ENCODE measurements at places on chromosomes 4 and X.

DNA sequence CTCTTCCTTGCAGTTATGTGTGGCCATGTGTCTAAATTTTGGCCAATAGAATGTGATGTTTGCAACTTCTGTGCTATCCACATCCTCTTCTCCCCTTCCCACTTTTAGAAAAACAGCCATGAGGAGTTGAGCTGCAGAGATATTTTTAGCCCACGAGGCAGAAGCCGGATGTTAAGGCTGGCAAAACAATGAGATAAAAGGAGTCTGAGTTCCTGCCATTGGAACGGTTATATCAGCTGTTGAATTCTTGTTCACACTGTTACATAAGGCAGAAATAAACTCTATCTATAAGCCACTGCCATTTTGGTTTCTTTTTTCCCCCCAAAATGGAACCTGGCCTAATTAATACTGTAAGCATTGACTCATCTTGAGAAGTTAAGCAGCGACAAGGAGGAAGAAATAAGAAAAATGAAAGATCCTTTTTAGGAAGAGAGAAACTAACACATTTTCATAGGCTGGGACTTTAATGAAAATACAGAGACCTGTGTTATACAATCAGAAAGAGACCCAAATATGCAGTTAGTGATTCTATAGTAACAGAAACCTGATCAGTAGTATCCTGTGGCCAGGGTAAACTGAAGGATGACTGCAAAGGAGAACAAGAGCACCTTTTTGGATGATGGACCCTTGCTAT, 200.5 kb downstream of the INPP4B start:
- DNase-seq, result no peak

DNA sequence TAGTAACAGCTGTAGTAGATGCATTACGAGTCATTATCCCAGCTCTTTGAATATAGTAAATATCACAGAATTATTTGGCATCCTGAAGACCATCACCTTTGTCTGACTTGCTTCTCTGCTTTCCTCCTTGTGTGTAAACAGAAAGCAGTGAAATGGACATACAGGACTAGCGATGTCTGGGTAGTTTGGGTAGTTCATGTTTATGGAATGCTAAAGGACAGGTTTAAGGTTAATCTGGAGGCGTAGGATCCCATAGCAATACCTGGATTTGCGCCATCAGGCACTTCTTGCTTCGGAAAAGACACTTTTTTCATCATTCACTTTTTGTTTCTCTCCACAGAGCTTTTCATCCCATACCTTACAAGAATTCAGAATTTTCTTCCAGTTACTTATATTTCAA, 232.2 kb downstream of the GPAT3 start:
- DNase-seq, result no peak

DNA sequence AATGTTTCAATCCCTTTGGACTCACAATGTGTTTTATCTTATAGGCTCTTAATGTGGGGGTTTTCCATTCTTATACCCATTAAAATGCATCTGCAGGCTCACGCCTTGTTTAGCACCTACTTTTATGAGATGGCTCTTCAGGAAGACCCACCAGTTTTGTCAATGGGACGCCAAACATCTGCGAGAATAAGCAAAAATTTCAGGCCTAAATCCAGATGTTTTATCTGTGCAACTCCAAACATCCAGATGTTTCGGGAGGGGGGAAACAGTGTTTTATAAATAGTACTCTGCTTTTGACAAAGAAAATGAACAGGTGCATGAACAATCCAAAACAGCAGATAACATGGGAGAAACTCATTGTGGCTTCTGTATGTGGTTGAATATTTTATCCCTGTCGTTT, 342.8 kb downstream of the DHX15 start:
- DNase-seq, result no peak

DNA sequence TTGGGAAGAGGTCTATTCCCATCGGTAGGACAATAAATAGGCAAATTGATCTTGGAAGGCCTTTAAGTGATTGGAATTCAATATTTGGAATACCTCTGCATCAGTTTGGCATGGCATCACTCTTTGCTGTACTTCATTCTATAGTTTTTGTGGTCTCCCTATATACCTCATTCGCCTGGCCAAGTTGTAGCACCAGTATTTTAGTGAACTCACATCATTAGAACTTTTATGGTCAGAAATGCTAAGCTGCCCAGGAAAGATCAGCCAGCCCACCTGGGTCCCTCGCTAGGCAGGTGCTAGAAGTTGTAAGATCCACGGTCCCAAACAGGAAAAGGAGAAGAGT, 40.3 kb downstream of the ZCCHC13 start:
- DNase-seq, result no peak

- DNase-seq, result no peak
These were observed at the start of gene PDGFRA for GRCh38 chr4:54228961-54229501. Gene PDGFRA (plus strand): TSS chr4:54229293. CDS start chr4:54258769, 29,476 bp downstream.

DNA sequence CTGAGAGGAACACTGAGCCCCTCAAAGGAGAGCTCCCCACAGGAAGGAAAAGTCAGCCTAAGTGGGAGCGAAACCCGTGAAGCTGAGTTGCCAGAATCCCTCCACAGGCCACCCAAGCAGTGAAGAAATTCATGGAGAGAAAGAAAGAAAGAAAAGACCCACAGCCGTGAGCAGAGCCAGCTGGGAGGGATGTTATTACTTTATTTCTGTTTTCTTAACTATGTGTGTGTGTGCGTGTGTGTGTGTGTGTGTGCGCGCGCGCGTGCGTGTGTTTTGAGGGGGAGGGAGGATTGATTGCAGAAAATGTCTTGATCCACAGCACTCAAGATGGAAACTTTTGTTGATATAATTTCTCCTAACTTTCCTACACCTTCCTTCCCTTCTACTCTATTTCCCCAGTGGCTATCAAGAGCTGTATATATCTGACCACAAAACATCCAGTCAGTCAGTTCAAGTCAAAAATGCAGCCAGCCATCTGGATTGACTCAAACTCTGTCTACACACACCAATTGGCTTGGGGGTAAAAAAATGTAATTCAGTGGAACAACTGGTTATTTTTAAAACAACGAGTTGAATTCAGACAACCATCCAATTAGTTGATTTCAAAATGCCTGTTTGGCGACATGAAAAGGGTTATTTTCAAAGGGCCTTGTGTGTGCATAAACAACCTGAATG, 13.8 kb upstream of the GPC3 start:
- no peak for DNase-seq

- no peak for DNase-seq
These were observed 2.3 kb upstream of the ZCCHC4 start for GRCh38 chr4:25310066-25310802.

DNA sequence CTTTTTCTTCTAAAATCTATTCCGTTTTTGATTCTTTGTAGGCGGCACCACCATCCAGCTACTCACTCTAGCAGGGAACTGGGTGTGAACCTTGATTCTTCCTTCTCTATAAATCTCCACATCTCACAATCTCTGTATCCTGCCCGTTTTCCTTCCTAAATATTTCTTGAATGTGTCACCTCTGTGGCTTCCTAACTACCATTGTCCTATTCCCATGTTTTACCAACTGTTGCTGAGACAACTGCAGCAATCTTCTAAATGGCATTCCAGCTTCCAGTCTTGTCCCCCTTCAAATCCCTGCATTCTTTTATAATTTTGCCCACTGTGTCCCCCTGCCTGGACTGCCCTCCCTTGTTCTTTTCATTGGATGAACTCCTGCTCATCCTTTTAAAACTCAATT, 641.3 kb downstream of the RPA4 start:
- no peak for DNase-seq

DNA sequence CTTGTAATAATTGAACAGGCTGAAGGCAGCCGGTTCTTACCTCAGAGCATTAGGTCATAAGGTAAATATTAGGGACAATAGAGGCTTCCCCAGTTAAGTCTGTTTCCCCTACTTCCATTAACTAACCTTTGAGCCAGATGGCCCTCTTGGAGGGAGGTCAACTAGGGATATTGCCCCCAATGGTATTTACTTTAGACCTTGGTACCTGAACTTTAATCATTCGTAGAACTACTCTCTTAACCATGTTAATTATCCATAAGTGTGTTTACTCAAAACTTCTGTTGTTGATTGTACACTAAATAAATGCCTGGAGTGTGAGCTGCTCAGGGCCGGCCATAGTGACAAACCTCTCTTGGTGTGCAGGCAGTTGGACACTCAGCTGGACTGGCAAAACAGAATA, 1843.5 kb upstream of the AGA start:
- DNase-seq, result no peak

- DNase-seq, result no peak
These were observed 280.5 kb downstream of the GPM6A start for GRCh38 chr4:175531405-175532091.

DNA sequence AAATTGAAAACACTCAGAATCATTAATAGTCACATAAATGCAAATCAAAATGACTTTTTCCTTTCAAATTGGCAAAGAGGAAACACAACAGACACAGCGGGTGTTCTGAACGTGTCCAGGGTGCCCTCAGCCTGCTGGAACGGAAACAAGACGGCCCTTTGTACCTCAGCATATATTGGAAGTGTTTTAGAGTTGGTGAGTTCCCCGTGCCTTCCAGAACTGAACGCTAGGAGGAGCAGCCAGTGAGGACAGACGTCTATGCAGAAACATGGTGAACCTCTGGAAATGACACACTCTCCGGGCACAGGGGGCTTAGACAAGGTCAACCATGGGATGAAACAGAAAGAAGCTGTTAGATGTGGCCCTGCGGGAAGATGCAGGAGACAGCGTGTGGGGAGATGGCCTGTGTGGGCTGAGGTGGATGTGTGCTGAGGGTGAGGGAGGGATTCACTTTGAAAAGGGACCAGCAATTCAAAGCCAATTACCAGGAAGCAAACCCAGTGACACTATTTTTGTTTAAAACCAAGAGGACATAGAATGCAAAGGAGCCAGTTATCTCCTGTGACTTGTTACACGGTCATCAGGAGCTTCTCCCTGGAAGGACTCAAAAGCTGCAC, 40.4 kb downstream of the RNF212 start:
- DNase-seq, result no peak

- DNase-seq, result peak; percentile 47
These were observed at the start of gene GDI1 for GRCh38 chrX:154436983-154437752. Gene GDI1 (plus strand): TSS chrX:154437154. CDS start chrX:154437255, 101 bp downstream.

DNA sequence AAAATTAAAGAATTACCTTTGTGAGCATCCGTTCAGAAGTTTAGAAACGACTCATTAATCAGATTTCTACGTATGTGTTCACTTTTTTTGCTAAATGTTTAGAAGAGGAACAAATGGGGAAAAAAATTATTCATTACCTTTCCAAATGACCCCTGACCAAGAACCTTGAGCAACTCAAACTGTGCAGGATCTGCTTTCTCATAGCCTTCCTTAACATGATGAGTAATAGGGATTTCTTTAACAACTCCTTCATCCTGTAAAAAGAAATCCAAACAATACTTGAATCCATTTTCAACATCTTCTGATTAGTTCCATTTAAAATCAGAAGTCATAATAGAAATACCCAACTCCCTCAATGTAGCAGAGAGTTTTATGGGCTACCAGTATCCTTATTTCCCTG, 32.1 kb downstream of the RPS6KA6 start:
- no peak for DNase-seq

DNA sequence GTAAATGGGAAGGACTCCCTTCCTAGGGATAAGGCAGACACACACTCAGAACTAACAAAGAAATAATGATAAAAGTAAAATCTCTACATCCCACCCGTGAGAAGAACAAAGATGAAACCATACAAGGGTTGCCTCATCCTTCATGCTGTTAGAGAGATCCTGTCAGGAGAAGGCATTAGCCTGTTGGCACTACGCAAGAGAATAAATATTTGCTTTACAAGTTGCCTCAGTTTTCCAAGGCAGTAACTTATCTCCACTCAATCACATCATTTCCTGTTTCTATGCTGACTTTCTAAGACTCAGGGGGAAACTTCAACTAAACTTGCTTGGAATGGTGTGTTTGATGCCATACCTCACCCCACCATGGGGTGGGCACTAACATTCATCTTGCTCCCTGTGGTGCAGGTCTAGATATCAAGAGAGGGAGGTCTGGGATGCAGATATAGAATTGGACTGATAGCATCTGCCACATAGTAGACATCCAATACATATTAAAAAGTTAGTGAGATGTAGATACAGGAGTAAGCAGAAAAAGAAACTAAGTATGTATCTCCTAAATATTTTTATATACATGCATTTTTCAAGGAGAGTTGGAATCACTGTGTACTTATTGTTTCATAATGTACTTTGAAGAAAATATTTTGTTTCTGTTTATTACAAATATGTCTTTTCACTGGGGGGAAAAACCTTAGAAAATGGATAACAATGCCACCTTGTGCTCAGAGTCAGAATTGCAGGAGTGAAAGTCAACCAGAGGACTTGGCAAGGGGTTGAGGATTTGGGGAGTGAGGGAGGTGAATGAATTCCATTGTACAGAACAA, 57.2 kb upstream of the BEX4 start:
- no peak for DNase-seq

DNA sequence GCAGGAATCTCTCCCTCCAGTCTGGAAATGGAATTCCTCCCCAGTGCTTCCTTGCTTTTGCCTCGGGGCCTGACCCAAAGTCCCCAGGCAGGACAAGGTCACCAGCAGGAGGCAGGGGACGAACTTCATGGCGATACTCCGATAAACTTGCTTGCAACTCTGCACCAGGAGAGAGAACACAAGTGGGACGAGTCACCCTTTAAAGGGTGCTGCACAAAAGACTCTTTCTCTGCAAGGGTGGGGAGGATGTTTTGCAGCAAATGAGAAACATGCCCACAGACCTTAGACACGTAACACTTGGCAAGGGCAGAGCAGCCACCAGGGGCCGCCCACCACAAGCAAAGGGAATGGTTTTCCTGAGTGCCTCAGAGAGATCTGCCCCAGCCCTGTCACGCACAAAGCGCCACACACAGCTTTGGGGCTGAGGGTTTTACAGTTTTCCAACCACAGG, at the start of gene FGFBP2:
Gene FGFBP2, minus strand, starts transcription at position 175 of the 451 bp plus-strand sequence. Its CDS starts 46 bp downstream, at position 129.
- no peak for DNase-seq

GRCh38 chr4:138446456-138446855, 204.3 kb upstream of the SLC7A11 start:
- DNase-seq, result no peak

DNA sequence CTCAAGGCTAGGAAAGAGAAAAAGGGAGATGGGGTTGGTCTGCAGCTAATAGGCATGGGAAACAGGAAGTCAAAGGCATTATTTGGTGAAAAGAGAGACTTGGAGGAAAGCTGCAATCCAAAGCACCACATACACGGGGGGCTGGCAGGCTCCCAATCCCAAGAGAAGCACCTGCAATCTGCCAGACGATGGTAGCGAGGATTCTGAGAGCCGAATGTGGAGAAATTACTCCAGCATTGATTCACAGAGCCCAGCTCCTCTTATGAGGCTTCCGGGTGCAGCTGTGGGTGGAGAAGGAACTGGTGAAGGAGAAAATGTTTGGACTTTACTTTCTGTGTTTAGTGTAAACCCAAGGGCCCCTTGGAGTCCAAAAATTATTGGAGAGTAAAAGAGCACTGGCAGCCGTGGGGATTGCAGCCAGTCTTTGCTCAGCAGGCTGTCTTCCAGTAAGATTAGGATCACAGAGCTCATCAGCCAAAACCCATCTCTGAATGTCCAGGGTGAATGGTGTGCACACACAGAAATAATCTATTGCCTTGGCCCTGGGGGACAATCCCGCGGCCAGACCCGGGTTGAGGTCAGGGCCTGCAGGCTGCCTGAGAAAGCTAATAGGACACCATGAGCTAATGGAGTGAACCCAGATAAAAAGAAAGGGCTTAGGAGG, 197.6 kb downstream of the KIT start:
- no peak for DNase-seq

All from activated T-helper 1 cell treated with anti-CD3 and anti-CD28 coated beads, Interleukin-2, amount 50 U/mL, for 16 hours (primary cell).